ENCODE measurements at places on chromosomes 11 and 22. TPM values are rescaled to one million over a fixed set of nuclear protein-coding genes. Genes with fewer than 3 reads are reported as not detected.

- DNase-seq, result no peak
Measured at GRCh38 chr11:73367482-73368024, 8.6 kb upstream of the RELT start.

DNA sequence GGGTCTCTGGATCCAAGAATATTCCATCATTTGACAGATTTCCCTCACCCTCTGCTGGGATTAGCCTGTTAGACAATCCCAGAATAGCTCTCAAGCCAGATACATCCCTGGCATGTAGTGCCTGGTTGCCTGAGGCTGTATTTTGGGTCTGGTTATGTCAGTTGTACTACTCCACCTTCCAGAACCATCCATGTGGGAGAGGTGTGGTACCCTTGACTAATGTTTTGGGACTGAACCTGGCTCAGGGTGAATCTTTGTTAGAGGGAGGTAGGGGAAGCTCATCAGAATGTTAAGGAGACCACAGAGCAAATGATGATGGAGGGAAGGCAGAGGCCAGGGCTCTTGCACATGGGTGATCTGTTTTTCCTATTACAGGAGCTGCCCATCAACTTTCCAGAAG, 5.2 kb downstream of the C11orf52 start:
- DNase-seq, result no peak

GRCh38 chr22:44952863-44953746, 56.7 kb downstream of the PHF21B start:
- DNase-seq, result peak; percentile 80

DNA sequence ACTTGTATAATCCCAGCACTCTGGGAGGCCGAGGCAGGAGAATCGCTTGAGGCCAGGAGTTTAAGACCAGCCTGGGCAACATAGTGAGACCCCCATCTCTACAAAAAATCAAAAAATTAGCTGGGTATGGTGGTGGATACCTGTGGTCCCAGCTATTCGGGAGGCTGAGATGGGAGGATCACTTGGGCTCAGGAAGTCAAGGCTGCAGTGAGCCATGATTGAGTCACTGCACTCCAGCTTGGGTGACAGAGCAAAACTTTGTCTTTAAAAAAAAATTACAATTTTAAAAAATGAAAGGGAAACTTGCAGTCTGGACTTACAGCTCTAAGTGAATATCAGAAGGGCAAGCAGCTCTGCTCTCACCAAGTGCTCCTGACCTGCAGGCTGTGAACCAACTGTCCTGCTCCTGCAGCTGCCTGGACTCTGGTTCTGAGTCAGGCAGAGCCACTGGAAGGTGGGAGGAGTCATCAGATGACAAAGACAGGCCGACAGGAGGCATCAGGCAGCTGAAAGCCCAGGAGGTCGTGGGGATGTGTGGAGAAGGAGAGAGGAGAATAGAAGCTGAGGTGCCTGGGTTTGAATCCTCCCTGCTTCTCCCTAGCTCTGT, 9.6 kb downstream of the SMTNL1 start:
- no peak for DNase-seq

Gene FGF4
- not detected for total RNA-seq

Gene MUC5B
- 0.17 TPM for total RNA-seq

Measured in spinal cord (tissue), 10 donors.